ENCODE measurements at places on chromosomes 3 and 15.

GRCh38 chr3:123405936-123406510 lies 42.9 kb downstream of the ADCY5 start:
- DNase-seq, result no peak

DNA sequence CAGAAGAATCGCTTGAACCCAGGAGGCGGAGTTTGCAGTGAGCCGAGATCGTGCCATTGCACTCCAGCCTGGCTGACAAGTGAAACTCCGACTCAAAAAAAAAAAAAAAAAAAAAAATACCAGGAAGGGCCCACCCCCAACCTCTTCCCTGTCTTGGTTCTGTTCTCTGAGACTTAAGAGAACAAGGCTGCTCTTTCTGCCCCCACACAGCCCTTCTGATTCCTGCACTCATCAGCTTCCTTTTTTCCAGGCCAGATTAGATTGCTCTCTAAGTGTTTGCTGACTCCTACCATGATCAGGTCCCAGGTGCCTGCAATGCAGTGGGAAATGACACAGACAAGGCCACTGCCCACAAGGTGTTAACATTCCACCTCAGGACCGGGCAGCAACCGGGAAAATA lies 13.0 kb downstream of the TMEM44 start:
- DNase-seq, result no peak

DNA sequence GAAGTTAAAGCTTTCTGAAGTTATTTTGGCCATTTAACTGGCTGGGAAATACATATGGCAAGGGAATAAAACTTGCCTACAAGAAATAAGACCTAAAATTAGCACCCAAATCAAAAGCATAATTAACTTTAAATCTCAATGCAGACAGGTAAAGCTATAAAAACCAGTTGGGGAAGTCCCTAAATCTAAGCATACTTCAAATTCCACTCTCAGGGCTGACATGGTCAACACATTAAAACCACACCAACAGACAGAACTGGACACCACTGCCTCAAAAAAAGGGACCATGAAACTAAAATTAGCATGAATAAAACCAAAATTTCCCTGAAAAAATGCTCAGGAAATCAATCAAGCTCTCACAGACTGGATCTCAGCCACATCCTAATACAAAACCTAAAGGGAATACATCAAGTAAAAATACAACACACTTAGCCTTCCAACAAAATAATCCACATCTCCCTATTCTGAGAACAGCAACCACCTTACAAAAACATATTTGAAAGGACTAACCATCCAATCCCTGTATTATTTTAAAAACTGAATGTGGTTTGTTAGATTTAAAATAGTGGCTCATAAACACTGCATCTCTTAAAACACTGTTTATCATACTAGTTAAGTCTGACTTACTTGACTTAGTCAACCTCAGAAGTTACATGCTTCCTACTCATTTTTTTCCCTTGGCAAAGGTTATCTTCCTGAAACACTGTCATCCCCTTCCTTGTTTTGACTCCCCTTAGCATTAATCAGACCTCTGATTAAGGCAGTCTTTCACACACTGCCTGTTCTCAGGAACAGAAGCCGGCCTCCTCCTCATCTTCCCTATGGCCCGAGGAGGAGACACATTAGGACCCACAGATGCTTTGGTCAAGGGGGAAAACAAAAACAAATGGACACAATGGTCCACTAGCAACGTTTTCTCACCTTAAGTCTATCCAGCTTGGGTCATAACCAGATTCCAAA lies 8.3 kb downstream of the TRA2B start:
- no peak for DNase-seq

DNA sequence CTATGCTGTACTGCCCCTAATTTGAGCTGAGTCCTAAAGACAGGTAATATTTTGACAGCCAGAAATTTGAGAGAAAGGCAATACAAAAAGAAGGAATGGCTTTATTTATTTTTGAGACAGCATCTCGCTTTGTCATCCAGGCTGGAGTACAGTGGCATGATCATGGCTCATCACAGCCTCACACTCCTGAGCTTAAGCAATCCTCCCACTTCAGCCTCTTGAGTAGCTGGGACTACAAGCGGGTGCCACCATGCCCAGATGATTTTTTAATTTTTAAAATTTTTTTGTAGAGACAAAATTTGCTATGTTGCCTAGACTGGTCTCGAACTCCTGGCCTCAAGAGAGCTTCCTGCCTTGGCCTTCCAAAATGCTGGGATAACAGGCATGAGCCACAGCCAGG lies 77.4 kb upstream of the SLC4A7 start:
- no peak for DNase-seq

GRCh38 chr3:79344876-79345871 lies 422.6 kb downstream of the ROBO1 start:
- no peak for DNase-seq

GRCh38 chr3:25495726-25496253 lies 67.7 kb downstream of the RARB start:
- DNase-seq, result no peak

- DNase-seq, result no peak
Observed at GRCh38 chr3:118564800-118565199, 469.8 kb downstream of the IGSF11 start.

DNA sequence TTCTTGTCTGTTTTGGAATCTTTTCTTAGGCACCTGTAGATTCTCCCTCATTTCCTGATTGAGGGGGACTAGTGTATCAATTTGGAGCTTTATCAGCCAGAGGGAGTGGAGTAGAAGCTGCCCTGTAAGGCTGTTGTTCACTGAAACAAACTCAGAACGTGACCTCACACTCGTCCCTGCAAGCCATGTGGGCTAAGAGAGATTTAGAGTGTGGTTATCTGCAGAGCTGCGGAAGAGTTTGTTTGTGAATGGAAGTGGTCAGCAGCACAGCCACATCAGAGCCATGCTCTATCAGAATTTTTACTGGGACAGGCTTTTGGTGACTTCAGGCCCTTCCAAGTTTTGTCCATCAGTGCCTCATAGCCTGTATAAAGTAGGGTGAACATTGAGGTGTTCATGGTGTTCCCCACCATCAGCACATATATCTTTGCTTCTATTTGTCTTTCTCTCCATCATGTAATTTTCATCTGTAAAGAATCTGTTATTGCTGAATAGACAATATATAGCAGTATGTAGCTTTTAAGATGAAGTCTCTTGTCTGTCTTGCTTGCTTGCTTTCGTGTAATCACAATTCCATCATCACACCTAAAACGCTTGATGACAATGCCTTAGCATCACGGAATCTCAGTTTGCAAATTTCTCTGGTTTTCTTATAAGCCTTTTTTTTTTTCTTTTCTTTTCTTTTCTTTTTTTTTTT lies 37.0 kb downstream of the LARS2 start:
- DNase-seq, result no peak

GRCh38 chr3:186290796-186291195 lies 71.2 kb downstream of the DGKG start:
- DNase-seq, result no peak

DNA sequence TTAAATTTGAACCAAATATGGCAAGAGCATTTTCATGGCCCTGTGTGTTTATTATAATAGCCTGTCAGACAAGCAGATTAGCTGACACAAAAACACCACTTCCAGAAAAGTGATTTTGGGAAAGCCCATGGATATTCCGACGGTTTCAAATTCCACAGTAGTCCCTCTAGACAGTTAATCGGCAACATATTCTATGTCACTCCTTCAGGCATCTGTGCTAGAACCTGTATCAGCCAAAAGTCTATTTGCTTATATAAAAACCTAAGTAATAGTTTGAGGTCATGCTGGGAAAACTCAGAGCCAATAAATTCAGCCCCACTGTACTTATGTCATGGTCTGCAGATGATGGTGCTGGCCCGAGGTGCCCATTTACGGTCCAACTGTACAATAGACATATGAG lies 110.2 kb upstream of the ARHGEF26 start:
- DNase-seq, result no peak

DNA sequence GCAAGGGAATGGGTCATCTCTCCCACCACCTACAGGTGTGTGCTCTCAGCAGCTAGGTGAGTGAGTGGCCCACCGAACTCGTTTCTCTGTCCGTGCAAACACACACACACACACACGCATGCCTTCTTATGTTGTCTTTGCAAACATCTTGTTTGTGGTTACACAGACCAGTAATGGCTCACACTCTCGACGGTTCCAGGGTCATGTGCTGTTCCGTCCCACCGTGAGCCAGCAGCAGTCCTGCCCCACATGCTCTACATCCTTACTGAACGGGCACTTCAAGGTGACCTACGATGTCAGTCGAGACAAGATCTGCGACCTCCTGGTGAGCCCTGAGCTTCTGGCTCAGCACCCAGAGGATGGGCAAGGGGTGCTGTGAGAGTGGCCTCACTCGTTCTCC lies 4.3 kb downstream of the ITIH1 start:
- DNase-seq, result no peak

- no peak for DNase-seq
Observed at GRCh38 chr3:59127071-59127470, 77.2 kb upstream of the CFAP20DC start.

All from activated naive CD8-positive, alpha-beta T cell treated with anti-CD3 and anti-CD28 coated beads for 36 hours (primary cell).